ENCODE measurements at places on chromosomes 12 and 14.

DNA sequence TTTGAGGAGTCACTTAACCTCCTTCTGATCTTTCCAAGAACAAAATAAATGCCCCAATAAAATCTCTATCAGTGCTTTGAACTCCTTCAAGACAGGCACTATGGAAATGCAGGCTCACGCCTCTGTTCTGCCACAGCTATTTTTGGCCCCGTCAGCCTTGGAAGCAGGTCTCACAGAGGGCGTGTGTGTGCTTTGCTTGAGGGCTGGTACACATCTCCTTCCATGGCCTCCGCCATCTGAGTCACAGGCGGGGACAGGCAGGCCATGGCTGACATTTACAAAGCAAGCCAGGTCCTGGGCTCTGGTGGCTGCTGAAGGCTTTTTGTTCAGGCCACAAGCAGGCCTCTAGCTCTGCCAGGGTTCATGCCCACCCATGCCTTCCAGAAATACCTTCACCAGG is 16.0 kb downstream of the PRIMA1 start:
- DNase-seq: no peak

GRCh38 chr12:27107986-27108385 is 25.6 kb upstream of the C12orf71 start:
- DNase-seq: no peak

DNA sequence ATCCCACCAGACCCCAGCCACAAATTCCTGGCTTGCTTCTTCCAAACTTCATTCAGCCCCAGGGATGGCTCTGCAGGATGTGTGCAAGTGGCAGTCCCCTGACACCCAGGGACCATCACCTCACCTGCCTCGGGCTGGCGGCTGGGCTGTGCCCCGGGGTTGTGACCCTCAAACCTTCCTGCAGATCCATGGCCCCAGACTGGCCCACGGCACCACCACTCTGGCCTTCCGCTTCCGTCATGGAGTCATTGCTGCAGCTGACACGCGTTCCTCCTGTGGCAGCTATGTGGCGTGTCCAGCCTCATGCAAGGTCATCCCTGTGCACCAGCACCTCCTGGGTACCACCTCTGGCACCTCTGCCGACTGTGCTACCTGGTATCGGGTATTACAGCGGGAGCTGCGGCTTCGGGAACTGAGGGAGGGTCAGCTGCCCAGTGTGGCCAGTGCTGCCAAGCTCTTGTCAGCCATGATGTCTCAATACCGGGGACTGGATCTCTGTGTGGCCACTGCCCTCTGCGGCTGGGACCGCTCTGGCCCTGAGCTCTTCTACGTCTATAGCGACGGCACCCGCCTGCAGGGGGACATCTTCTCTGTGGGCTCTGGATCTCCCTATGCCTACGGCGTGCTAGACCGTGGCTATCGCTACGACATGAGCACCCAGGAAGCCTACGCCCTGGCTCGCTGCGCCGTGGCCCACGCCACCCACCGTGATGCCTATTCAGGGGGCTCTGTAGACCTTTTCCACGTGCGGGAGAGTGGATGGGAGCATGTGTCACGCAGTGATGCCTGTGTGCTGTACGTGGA is at the start of gene PSMB11:
TSS of gene PSMB11 (plus strand) at position 51 of the 804 bp plus-strand sequence. CDS start at position 65, 14 bp downstream.
- DNase-seq: no peak

DNA sequence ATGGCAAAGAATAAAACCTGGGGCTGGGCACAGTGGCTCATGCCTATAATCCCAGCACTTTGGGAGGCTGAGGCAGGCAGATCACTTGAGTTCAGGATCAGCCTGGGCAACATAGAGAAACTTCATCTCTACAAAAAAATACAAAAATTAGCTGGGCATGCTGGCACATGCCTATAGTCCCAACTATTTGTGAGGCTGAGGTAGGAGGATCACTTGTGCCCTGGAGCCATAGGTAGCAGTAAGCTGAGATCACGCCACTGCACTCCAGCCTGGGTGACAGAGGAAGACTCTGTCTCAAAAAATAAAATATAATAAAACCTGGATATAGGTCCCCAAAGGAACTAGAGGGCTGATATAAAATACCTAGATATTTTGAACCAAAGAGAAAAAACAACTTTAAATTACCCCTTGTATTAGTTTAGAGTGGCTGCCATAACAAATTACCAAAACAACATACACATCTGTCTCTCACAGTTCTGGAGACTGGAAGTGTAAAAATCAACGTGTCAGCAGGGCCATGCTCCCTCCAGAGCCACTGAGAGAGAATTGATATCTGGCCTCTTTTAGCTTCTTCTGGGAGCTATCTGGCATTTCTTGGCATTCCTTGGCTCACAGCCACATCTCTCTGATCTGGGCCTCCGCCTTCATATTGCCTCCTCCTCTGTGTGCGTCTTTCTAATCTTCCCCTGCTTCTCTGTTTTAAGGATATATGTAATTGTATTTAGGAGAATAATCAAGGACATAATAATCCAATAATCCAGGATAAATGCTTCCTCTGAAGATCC is 47.9 kb upstream of the ATF7IP start:
- no peak for DNase-seq

DNA sequence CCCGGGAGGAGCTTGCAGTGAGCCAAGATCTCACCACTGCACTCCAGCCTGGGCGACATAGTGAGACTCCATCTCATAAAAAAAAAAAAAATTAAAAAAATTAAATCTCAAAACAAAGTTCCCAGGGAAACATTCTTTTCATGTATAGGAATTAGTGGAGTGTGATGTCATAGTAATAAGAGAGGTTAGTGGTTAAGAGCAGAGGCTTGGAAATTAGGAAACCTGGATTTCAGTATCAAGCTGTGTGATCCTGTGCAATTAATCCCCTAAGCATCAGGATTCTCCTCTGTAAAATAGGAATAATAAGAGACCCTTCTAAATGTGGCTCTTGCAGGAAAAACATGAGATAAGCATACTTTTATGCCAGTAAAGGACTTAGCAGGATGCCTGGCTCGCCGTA is 3.1 kb upstream of the TXNRD1 start:
- no peak for DNase-seq

DNA sequence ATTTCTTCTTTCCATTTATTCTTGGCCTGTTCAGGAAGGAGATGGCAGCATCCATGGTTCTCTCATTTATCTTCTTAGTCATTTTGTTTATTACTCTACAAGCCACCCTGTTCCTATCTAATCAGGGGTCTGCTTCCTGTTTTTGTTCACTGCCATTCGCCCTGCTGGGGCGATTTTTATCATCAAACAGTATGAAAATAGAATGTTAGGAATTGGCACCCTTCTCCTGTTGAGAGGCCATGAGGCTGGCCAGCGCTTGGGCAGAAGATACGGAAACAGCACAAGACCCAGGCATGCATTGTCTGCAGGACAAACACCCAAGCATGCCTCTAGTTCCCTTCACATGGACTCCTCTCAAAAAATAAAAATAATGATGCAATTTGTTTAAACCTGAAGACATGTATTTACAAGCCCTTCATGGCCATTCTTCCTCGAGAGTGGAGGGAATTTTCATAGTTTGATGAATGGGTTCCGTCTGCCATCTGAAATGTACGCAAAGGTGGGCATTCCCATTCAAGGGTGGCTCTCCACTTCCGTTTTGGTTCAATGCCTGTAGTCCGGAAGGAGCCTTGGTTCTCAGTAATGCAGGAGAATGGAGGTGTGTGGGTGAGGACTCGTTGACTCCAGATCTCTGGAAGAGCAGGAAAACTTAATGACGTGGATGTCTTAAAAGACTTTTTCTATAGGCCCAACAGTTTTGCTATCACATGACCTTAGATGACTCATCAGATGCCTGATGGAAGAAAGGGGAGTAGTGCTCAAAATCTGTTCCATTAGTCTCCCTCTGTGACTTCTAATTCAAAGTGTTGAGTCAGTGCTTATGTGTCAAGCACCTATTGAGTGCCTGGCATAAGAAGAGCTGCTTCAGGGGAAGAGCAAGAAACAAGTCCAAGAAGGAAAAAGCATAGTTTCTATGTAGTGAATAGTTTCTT is 252.4 kb upstream of the TBX3 start:
- no peak for DNase-seq

All from kidney glomerular epithelial cell (primary cell).